ENCODE measurements at places on chromosomes 3 and 15.

DNA sequence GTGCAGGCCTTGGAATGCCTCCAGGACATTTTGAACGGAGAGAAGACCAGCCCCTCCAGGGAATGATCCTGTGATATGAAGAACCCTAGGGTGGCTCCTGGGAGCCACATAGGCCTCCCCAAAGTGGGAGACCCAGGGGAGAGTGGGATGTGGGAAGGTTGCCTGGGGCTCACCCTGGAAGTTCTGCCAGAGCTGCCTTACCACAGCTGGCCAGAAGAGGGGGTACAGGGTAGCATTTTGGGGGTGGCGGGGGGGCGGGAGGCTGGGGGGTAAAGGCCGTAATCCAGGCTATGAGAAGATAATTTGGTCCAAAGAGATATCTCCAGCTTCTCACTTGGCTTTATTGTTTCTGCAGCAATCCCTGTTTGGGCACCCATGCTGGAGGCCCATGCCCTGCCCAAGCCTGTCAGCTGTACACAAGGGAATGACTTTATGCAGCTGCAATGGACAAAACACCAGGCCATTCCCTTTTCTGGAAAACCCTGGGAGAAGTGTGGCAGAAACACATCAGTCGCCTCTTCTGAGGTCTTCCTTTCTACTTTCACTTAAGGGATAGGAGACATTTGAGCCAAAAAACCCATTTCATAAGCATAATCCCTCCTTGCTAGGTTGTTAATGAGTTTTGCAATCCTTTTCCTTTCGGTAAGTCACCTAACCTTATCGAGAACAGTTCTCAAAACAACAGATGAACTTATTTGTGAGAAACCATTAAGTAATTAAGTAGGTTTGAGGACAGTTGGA is 11.0 kb upstream of the MUSTN1 start:
- DNase-seq, result no peak

DNA sequence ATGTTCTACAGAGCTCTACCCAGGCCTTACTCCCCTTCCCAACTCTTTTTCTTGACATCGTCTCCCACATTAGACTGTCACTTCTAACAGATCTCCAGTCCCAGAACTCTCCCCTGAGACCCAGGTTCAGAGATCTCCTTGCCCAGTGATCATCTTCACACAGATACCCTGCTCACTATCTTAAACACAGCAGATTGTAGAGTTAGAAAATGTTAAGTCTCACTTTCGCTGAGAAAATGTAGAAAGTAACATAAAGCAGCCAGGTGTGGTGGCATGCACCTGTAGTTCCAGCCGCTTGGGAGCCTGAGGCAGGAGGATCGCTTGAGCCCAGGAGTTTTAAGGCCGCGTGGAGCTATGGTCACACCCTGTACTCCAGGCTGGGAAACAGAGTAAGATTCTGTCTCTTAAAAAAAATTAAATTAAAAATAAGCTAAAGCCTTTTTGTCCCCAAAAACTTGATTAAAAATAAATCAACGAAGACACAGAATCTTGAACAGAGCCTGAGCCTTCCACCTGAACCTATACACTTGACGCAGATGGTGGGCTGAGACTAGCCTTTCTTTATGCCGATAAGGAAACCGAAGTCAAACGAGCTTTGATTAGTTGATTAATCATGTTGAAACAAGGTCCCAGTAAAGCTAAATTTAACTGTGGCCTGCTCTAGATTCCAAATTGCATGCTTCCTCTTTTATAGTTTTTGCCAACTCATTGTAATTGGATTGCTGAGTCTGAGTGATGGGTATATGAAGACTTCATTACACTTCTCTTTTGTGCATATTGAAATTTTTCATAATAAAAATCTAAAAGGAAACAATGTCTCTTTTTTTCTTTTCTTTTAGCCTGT is 31.3 kb upstream of the BLM start:
- no peak for DNase-seq

GRCh38 chr3:49779358-49780079 is 6.8 kb downstream of the IP6K1 start:
- no peak for DNase-seq

DNA sequence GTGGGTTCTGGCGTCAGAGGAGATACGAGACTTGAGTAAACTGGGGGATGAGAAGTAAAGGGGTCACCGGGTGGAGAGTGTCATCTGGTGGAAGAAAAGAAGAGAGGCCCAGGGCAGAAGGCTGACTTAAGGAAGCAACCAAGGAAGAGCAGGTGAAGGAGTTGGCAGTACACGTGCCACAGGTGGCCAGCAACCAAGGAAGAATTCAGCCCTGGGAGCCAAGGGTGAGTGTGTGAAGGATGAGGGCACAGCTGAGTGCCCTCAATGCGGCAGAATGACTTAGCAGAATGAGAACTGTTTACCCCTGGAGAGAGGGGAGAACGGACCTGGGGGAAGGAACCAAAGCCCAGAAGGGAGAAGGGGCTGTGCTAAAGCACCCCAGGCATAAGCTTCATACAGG is 71.3 kb downstream of the WHAMM start:
- no peak for DNase-seq

GRCh38 chr15:71780115-71780976 is 30.0 kb upstream of the NR2E3 start:
- no peak for DNase-seq

- DNase-seq, result no peak
Measured at GRCh38 chr3:72196377-72196929, 411.5 kb upstream of the PROK2 start.

DNA sequence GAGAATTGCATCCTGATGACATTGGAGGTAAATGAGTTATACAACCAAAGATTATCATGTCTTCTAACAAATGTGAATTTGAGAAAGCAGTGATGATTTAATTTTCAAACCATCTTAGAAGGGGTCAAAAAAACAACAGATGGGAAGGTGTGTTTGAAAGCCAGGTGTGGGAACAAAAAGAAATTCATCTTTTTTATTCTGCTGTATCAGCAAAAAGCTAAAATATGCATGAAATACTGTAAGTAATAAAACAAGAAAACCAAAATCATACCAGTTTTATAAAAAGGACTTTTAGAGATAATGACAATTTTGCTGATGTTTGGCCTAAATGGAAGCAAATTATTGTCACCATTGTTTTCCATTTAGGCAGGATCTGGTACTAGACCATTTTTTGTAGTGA is 145.5 kb downstream of the FBN1 start:
- DNase-seq, result no peak

GRCh38 chr15:76285241-76285825 is 25.9 kb downstream of the ETFA start:
- no peak for DNase-seq

- DNase-seq, result no peak
Measured at GRCh38 chr3:117669774-117670173, 960.2 kb downstream of the TUSC7 start.

DNA sequence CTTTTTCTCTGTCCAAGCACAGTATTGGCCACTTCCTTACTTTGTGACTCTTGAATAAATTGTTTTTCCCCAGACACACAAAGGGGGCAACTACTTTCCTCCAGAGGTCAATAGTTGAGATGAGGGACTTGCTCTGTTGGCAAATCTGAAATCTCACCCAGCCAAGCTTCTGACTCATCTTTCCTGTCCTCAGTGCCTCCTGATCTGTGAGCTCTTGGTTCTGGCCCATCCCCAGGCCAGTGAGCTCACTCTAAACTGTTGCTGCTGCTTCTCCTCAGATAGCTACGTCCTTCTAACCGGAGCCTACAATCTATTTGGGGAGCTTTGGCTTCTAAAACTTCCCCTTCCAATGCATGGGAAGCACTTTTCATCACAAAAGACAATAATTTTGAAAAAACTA is 50.0 kb upstream of the NMD3 start:
- no peak for DNase-seq

DNA sequence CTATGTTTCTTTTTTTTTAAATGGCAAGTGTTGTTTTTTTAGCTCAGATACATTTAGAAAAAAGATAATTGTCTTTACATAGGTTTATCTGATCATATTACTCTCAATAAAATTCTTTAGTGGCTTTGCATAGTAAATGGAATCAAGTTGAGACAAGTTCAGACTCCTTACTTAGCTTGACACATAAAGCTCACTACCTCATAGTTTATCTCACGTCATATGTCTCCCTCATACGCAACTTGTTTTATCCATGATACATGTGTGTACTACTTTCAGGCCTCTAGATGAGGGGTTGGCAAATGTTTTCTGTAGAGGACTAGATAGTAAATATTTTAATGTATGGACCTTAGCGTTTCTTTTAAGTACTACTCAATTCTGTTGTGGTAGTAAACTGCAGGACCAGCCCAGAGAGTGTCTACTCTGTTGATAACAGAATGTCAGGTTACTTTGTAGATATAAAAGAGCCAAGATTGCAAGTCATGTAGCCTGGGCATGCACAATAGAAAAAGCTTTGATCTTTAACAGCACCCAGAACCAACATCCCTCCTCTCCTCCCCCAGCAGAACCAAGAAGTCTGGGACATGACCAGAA is 28.2 kb upstream of the MGA start:
- no peak for DNase-seq

DNA sequence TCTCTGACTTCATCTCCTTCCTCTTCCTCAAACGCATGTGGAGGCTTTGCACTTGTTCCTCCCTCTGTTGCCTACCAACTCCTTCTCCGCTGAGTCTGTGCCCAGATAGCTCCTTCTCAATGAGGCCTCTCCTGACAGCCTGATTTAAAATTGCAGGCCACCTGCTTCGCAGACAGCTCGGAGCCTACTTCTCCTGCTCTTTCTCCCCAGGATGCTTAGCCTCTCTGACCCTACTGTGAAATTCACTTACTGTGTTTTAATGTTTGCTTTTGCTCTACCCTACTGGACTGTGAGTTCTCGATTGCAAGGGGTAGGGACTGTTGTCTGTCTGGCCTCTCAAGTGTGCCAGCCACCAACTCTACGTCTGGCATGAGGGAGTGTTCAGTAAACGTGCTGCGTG is 83.4 kb downstream of the EEFSEC start:
- DNase-seq, result no peak

- DNase-seq, result no peak
Measured at GRCh38 chr15:38053205-38053604, 118.8 kb downstream of the TMCO5A start.

GRCh38 chr3:112115161-112115739 is 17.8 kb downstream of the GCSAM start:
- DNase-seq, result no peak

Data from stimulated activated CD4-positive, alpha-beta T cell treated with anti-CD3 and anti-CD28 coated beads, TNF-alpha, amount 100 ng/mL, for 1 hour (primary cell).